AML-193 (cell line): ENCODE measurements at places on chromosomes 6 and 20.

- no peak for DNase-seq
Measured at GRCh38 chr6:151324488-151324825, 66.9 kb downstream of the ZBTB2 start.

- DNase-seq: no peak
Measured at GRCh38 chr6:18347021-18347577, 40.1 kb upstream of the RNF144B start.

GRCh38 chr6:149942461-149942829 lies 631 bp downstream of the ULBP2 start:
- DNase-seq: no peak

DNA sequence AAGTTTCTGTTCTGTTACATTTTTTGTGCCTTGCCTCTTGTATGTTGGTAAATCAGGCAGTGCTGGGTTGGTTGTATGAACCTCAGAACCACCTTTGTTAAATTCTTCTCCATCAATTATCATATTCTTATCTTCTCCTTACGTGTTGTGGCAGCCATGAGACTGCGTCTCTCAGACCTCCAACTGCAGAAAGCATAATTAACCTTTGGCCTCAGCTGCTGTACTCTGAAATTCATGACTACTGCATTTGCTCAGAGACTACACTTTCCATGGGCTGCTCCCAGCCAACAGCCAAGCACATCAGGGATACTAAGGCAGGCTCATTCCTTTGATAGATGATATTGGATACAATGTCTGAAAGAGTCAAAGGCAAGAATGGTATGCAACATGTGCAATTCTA lies 15.1 kb upstream of the SNX3 start:
- no peak for DNase-seq
